Sigmoid colon (tissue), 7 donors: ENCODE measurements at places on chromosomes 7 and 10. TPM values are rescaled to one million over a fixed set of nuclear protein-coding genes. Genes with fewer than 3 reads are reported as not detected.

BAG3 gene
- 51.8 TPM for total RNA-seq

ZNF425 gene
- total RNA-seq, result 3.4 TPM

EFCAB10 gene
- total RNA-seq, result not detected

SEMA3A gene
- 50.1 TPM for total RNA-seq

COL13A1 gene
- 2.9 TPM for total RNA-seq

RGS10 gene
- 163 TPM for total RNA-seq

AKR1C3 gene
- 30.5 TPM for total RNA-seq

TMEM236 gene
- total RNA-seq, result 1.8 TPM

SEMA3E gene
- total RNA-seq, result 7.8 TPM

ASZ1 gene
- total RNA-seq, result not detected

GDF2 gene
- not detected for total RNA-seq

DNA sequence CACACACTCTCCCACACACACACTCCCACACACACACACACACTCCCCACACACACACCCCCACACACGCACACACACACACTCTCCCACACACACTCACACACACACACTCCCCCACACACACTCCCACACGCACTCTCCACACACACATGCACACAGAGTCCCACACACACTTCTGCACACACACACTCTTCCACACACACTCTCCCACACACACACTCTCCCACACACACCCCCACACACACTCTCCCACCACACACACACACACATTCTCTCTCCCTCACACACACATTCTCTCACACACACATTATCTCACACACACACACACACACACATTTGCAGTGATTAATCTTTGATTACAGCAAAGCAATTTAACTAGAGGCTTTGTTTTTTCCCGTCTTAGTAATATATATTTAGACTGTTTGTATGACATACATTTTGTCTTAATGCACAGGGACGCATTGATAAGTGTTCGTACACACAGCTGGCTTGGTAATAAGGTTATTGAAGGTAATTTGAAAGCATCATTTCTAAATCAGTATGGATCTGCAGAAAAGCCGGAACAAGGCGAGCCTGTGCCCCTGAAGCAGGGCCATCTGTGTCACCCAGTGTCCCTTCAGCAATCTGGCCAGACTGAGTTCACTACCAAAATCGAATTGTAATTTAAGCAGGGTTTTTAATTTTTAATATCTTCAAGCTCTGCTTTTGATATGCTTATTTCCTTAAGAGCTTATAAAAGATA, 69.9 kb upstream of the SH2B2 start:
- no peak for DNase-seq

GRCh38 chr7:100515072-100515532, 23.9 kb upstream of the AGFG2 start:
- no peak for DNase-seq

GRCh38 chr7:70500261-70500660, 631.7 kb upstream of the GALNT17 start:
- DNase-seq, result no peak

GRCh38 chr10:112071596-112072133, 111.9 kb downstream of the GPAM start:
- DNase-seq, result no peak

DNA sequence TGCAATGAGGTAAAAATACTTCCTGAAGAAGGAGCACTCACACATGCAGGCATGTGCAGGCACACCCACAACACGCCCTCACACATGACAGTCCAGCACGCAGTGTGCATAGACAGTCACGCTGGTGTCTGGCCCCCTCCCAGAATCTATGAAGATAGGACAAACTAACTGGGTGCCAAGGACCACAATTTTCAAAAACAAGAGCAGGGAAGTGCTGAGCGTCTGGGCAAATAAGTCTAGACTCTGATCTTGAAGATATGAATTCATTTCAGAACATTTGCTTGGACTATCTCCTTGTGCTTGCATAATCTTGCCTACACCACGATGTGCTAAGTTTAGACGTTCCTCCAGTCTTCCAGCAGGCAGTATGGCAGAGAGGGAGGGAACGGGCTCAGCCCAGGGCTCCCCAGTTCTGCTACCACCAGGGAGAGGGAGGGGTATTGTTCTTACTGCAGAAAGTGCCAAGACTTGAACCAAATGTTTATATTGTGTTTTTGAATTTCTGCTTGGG, 276.5 kb upstream of the KLF6 start:
- peak; percentile 91 for DNase-seq

DNA sequence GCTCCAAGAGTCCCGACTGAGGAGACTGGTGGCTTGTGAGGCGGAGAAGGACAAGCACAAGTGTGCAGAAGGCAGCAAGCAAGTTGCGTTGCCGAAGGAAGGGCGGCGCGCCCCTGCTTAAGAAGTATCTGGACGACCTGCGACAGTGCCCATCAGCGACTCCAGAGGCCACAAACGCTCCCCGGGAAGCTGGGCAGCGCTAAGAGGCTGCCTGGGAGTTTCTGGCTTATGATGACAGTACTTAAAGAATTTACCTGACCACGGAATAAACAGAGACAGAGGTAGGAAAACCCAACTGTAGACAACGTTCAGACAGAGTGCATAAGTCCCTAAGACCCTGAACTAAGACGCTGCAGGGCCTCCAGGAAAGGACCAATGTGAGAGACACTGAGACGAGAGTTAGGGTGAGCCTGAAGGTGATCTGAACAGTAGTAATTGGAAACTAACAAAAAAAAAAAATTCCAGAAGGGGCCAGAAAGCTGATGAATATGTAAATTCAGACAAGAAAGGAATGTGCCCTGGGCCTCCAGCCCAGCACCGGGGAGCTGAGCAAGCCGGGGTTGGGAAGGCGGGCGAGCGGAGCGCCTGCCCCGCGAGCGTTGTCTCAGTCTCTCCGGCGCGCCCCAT, 1.0 kb downstream of the OSBPL3 start:
- peak; percentile 67 for DNase-seq

- no peak for DNase-seq
Measured at GRCh38 chr10:104897696-104898095, 256.6 kb downstream of the SORCS3 start.

GRCh38 chr10:11435581-11435981, 175.9 kb downstream of the USP6NL start:
- no peak for DNase-seq

GRCh38 chr10:22429981-22430421, 84.7 kb downstream of the SPAG6 start:
- no peak for DNase-seq

DNA sequence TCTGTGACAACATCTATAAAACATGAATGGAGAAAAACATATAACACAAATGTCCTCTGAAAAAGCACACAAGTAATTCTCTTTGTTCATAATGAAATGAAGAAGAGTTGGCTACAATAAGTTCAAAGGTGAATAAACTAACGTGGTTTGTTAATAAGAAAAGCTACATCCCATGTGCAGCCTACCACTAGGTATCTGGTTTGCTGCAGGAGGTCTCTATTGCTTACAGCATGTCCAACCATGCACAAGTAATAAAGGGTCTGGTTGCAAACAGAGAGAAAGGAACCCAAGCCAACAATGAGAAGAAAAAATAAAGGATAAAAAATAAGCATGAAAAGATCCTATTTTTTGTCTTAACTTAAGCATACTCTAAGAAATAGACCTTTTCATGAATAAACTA, 139.2 kb downstream of the CHCHD3 start:
- DNase-seq, result no peak

DNA sequence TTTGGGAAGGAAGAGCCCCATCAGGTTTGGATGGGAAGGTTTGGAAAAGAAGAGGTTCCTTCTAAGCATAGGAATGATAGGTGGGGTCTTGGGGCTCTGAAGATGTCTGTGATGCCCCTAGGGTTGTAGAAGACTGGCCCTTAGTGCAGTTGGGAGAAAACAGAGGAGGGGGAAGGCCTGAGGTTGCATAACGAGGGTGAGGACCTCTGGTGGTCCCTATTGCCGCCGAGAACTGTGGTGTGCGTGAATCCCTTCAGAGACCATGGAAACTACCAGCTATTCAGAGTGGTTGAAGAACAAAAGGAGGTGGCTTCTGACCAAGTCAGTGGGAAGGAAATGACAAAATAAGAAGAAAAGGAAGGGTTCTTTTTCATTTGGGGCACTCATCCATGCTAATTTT, 3.1 kb upstream of the PKD2L1 start:
- no peak for DNase-seq

GRCh38 chr7:155848691-155849669, 36.7 kb upstream of the SHH start:
- peak; percentile 34 for DNase-seq

- DNase-seq, result no peak
Measured at GRCh38 chr7:155773531-155773930, 38.7 kb downstream of the SHH start.

DNA sequence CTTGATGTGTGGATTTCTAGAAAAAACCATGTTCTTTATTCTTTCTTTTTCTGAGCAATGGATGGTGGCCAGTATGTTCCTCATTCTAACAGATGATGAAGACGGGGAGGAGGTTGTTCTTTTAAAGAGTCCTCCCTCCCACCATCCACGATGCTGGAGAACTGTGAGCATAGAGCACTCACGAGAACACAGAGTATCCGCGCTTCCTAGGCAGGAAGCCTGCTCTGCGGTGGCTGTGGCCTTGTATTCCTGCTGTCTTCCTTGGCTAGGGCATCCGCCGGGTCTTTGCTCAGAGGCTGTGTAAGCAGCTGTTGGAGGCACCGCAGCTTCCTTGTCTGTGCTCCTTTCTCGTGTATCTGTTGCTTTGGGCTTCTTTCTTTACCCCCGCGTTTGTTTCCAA, 214.2 kb downstream of the CCDC3 start:
- no peak for DNase-seq

DNA sequence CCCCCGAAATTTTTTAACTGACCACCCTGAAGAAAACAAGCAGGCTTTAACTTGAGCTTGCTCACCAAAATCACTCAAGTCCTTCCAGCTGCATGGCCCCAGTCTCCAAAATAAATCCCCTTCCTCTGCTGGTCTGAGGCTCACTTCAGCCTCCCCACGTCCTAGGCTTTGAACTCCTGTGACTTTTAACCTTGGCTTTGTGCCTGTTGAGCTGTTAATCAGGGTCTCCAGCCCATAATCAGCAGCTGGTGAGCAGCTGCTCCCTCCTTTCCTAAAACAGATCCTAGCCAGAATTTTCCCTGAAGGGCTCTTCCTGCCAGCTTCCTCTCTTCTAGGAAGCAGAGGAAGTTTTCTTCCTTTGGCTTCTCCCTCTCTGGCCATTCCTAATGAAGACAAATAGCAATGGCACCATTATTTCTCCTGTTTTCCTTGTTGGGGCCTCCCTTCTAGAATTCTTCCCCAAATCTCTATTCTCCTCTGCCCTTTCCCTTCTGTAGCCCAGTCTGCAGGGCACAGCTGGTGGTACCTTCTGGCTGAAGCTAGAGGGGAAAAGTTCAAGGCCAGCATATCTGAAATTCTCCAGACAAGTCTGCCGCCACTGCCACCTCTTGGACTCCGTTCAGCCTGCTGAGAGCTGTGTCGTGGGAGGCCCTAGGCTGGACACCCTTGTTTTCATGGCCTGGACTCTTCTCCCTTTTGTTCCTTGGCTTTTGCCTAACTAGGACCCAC, 152.1 kb downstream of the NOC3L start:
- DNase-seq, result no peak

- peak; percentile 48 for DNase-seq
Measured at GRCh38 chr10:75226656-75227055, 9.1 kb downstream of the COMTD1 start.

GRCh38 chr7:158266426-158266816, 321.2 kb downstream of the PTPRN2 start:
- peak; percentile 40 for DNase-seq

GRCh38 chr10:30425336-30426075, 8.5 kb upstream of the MAP3K8 start:
- DNase-seq, result no peak

DNA sequence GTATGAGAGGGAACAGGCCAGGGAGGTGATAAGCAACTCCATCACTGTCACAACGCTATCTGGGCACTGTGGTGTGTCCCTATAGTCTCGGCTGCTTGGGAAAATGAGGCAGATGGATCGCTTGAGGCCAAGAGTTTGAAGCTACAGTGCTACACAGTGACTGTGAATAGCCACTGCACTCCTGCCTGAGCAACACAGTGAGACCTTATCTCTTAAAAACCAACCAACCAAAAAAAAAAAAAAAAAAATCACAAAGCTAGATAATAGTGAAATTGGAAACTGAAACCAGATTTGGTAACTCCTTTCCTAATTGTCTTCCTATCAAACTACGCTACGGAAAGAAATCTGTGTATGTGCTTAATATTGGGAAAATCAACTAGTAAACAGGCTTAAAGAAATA, 14.1 kb downstream of the MICU1 start:
- DNase-seq, result no peak

DNA sequence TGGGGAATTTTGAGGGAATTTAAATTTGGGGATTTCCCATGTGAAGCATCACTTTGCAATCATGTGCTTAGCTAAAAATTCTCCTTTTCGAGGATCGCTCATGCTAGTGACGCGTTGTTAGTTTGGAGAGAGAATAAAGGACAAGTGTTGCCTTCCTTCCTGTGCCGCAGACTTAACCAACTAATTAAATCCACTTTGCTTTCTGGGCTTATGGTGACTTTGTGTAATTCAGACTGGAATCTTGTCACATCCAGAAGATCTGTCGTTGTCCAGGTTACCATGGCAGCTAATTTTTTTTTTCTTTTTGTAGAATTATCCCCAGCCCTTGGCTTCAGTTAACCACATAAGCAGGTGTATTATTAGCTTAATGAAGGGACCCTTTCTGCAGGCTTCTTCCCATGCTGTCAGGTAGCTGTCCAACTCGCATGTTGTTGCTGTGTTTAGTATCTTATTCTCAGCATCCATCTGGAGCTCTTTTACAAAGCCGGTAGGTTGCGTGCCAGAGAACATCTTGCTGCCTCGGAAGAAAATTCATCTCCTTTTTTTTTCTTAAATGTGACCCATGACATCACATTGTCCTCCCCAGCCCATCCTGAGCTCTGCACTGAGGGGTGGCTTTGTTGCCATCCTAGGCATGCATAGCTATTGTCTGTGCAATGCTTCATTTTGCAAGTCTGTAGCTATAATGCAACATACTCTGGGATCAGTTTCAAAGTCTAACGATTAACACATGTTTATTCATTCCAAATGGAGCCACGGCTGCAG, 47.2 kb upstream of the NRP1 start:
- DNase-seq, result no peak

DNA sequence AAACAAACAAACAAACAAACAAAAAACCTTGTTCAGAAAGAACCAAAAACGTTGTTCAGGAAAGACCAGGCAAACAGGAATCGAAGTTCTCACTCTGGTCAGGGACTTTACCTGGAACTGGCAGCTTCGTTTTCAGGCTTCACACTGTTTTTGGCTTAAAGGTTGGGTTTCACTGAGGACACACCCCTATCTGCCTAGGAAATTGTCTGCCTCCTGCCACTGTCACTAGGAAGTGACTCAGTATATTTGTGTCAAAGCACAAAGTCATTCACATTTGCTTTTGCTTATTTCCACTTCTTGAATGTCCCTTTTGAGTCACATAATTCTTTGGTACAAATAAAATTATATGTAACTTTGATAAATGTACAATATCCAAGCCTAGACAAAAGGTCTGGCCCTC, 37.9 kb downstream of the PNLIPRP3 start:
- DNase-seq, result no peak

- no peak for DNase-seq
Measured at GRCh38 chr10:111747751-111748150, 435.8 kb downstream of the GPAM start.
